NCI-H1417 treated with DMSO at 0.1 percent for 48 hours (cell line): ENCODE measurements at places on chromosomes 3 and 15.

DNA sequence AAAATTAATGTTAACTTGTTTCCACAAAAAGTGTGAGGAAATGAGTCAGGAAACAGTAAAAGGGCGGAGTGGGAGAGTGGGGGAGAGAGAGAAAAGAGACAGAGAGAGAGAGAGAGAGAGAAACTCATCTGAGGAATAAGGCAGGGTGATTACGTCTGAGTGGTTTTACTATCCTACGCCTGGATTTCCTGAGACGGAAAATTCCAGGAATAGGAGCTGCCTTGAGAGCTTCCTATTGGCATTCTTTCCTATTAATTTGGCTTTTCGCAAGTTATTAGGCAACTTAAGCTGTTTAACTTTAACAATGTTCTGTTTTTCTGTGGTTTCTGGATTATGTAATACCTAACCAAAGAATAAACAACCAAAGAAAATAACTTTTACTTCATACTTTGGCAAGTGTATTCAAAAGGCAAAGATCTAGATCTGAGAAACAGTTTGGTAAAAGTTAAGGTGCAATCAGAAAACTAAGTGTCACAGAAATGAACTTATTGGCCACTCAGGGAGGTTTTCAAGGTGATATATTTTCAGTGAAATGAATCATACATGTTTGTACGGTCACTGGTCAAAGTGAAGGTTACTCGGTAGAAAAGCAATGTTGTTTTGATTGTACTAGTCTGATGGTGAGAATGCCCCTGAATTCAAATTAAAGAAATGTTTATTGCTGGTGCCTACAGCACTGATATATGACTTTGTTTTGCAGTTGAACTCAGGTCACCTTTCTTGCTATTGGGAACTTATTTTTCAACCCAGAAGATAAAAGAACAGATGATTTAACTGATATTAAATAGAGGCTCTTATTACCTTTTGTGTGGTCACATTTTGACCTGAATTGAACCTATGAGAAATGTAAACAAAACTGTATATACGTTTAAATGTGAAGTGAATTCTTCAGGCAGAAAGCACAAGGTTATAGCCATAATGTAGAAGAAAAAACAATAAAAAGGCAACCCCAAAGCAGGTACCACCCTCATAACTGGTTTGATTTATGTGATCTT, 39.9 kb upstream of the TNFSF10 start:
- DNase-seq: no peak

GRCh38 chr3:140752499-140752898, 74.6 kb downstream of the TRIM42 start:
- no peak for DNase-seq

- DNase-seq: no peak
These were observed 148.8 kb downstream of the KCNMB2 start for GRCh38 chr3:178684881-178685590.

DNA sequence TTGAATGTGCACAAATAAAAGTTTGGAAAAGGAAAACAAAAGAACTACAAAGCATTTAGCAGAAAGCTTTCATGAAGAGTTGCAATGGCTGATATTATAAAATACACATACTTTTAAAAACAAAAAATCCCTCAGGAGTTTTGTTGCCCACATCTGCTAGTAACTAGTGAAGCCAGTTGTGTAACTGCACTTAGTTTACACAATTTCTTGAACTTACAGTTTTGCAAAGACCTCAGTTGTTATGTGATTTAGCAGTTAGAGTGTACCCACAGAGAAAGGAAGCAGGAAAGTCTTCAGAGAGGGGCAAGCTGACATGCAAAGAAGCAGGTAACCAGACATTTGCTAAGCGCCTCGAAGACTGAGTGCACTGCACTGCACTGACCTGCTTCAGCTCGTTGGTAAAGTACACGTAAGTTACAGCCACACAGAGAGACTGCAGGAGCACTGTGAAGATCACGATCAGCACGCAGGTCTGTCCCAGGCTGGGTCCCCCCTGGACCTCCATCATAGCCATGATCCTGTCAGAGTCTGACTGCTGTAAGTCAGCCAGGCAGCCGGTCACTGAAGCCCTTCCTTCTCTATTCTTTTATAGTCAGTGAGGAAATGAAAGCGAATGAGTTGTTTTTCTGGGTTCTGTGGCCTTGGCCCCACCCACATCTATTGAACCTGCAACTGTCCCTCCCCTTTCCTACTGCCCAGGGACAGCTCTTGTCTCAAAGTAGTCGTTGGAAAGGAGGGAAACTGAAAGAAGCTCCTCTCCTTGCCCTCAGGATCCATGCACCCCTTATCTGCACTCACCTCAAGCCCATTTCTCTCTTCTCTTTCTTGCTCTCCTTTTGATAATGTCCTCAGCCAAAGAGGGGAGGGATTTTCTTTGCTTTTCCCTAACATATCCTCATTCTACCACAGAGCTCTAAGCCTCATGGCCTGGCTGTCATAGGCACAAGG, at the start of gene TNFSF10:
Gene TNFSF10 (minus strand): TSS at position 560 of the 948 bp plus-strand sequence. CDS start 46 bp downstream, at position 514.
- no peak for DNase-seq

GRCh38 chr3:133895208-133896001, at the start of gene RAB6B:
Gene RAB6B (minus strand): TSS chr3:133895882. CDS start chr3:133895466, 416 bp downstream.
- no peak for DNase-seq

DNA sequence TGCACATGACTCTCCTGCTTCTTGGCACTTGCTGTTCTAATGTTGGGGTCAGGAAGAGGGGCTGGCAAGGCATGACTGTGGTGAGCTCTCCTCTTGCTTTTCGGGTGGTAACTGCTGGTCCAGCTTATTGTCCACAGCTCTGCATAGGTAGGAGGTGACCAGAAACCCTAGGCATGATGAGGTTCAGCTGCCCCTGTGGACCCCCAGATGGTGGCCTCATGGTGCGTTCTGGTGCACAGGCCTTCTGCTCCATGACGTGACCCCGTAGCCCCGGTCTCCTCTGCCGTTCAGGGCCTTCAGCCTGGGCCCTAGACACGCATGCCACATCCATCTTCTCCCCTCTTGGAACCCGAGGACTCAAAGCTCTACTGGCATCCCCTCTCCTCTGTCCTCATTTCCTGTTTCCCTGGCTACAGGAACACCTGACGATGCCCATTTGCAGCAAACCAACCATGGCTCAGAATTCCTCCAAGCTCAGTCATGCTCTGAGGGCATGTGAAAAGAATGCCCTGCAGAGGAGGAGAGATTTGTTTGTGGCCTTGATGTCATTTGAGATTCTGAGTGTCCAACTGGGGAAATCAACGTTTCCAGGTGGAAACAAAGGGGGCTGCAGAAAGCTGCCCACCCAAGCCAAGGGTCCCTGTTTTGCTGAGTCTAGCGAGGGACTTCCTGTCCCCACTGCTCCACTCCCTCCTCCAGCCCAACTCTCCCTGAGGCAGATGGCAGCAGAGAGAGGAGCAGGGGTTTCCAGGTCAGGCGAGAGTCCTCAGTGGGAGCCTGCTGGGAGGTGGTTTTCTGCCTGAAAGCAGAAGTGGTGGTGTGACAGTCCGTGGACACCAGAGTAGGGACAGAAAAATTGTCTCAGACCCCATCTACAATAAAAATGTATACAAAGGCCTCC, 198.7 kb upstream of the LYSMD4 start:
- DNase-seq: no peak

DNA sequence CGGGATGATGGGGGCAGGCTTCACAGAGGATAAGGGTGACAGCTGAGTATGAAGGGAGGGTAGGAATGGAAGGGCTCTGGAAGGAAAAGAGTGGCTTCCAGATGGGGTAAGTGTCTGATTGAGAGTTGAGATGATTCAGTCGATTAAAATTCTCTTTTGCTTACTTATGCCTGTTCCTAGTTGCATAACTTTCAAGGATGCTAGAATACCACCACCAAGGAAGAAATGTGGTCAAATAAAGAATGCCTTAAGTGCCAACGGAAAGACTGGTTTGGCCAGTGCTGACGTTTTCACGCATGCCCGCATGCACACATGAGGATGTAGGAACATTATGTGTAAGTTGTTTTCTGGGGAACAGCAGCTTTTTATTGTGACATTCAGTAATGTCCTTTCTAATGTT, 263.4 kb upstream of the WNT5A start:
- no peak for DNase-seq

DNA sequence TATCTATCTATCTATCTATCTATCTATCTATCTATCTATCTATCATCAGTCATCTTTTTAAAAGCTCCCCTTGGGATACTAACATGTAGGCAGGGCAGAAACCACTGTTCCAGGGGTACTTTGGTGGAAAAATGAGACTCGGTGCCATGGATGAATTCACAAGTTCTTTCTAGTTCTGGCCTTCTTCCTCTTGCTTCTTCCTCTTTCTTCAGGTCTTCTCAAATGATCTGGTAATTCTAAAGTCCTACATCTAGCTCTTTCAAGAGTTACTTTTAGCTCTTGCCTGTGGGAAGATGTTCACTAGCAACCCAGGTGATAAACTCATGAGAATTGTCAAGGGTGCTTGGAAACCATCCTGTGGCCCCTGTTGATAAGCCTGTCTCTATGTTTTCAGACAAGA, 168.5 kb upstream of the TBC1D5 start:
- DNase-seq: no peak

- DNase-seq: no peak
These were observed 126.5 kb downstream of the ZNF385D start for GRCh38 chr3:21624524-21624923.

GRCh38 chr3:106542101-106542769, 673.4 kb upstream of the CBLB start:
- DNase-seq: no peak

DNA sequence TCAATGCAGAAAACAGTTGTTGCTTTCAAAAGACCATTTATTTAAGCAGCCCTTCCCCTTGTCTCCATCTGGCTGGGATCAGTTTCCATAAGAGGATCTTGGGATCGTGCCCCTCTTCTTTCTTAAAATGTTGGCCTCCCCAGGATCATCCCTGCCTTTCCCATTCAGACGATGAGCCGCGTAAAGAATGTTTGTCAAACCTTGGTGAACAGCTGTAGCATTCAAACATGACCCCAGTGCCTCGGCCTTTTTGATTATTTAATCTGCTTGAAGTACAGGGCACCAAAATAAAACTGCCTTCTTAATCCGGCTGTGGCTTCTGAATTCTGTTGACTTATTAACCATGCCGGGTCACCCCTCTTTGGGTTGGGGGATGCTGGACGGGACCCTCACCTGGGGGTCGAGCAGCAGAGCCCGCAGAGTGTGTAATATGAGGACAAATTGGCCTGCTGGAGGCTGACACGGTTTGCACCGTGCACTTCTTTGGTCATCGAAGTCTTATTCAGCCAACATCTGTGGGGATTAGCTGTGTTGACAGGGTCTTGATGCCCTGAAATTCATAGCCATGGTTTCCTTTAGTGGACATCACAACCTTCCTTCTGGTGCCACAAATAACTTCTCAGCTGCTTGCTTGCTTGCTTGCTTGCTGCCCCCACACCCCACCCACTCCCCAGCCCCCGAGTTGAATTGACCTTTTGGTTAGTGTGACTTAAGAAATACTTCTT, at the start of gene LRTM1:
Gene LRTM1 (minus strand): TSS at position 14 of the 725 bp plus-strand sequence. CDS start 148 bp downstream, outside the sequence.
- DNase-seq: no peak

DNA sequence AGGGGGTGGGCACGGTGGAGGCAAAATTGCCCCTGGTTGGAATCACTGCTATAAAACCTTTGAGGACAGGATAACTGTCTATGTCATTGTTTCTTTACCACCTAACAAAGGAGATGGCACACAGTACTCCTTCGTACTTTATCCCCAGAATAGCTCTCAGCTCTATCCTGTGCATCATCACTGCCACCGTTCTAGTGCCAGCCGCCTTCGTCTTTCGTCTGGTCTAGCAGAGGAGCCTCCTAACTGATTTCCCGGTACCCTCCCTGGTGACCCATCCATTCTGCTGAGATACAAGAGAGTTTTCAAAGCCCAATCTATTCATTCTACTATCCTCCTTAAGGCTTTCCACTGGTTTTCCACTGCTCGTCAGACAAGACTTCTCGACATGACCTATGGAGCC, 67.9 kb upstream of the PRICKLE2 start:
- DNase-seq: no peak

DNA sequence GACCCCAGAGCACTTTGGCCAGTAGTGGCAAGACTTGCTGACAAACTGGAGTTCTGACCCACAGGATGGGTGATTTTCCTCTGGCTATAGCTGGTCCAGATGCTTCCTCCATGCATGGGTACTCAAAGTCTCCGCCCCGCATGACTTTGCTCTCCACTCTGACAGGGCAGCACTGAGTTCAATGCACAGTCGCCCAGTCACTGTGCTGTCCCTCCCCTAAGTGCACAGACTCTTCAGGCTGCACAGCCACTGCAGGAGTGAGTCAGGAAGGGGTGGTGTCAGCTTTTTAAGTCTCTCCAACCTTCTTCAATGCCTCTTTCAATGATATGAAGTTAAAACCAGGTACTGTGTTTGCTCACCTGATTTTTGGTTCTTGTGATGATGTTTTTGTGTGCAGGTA, 17.8 kb downstream of the TEX9 start:
- no peak for DNase-seq

DNA sequence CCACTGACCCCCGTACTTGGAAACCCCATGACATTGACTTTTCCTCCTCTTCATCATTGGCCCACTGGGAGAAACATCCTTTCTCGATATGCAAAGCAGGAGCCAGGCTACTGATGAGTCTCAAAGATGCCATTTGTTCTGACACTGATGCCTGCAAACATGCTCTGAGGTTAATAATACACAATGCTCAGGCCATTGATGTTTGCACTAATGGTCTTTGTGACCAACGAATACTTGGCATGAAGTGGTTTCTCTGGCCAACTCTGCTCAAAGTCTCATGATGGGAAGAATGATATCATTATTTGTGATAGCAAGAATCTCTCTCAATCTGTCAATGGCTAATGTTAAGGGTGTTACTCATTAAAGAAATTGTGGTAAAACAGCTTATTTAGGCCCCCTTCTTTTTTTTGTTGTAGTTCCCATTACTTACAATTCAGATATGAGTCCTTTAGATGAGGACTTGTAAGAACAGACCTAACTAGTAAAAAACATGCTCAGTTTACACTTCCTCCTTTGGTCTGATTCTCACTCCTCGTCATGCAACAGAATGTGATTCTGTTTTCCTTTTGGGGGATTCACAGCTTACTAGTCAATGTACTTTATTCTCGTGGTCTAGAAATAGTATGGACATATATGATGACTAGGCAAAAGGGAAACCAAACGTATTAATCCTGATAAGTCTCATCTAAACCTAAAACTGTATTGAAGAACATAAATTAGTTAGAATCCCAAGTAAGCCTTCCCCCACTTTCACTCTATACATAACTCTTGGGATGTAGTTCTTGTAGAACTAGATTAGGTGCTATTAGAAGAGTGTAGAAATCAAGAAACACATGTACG, 488.8 kb upstream of the DPPA4 start:
- DNase-seq: no peak
